ENCODE measurements at places on chromosomes 16 and 17.

DNA sequence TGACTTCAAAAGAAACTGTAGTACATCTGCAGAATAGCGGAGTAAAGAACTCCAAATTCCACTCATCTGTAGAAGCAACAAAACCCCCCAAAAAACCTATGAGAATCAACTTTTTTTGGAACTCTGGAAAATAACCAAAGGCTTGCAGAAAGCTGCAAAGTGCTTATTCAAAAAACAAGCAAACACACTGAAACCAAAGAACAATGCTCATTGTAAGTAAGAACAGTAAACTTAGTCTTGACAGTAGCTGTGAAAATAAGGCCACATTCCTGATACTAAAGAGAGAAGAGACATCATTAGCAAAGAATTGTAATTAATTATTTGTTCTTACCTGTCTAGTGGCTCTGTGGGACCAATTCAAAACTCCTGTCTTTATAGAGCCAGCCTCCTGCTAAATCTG, 534.3 kb upstream of the C16orf82 start:
- DNase-seq = no peak

DNA sequence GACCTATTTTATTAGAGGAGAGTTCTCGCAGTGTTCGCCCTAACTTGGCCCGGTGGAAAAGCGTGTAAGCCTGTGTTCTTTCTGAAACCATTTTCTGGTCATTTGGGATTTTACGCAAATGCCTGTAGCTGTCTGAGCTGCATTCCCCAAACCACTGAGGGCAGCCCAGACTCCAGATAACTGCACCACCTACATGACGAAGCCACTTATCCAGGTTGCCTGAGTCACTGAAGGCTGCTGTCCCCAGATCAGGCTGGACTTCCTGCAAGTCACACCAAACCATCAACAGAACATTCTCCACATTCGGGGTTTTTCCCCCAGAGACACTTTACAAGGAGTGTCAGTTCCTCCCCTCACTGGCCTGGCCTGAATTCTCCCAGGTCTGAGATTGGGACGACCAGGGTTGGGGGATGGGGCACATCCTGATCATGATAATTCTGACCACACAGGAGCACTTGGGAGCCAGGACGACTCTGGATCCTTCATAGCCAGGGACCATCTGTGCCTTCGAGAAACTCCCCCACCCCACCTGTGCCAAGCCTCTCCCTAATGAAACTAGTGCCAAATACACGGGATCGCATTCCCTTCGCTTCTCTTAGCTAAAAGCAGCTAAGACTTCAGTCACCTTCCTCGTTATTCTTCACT, 2.3 kb downstream of the RPRML start:
- DNase-seq = no peak

GRCh38 chr16:48501516-48502377, 108.2 kb downstream of the N4BP1 start:
- DNase-seq = no peak

GRCh38 chr17:79837888-79838521, 1.2 kb downstream of the CBX4 start:
- DNase-seq = peak; percentile 20

DNA sequence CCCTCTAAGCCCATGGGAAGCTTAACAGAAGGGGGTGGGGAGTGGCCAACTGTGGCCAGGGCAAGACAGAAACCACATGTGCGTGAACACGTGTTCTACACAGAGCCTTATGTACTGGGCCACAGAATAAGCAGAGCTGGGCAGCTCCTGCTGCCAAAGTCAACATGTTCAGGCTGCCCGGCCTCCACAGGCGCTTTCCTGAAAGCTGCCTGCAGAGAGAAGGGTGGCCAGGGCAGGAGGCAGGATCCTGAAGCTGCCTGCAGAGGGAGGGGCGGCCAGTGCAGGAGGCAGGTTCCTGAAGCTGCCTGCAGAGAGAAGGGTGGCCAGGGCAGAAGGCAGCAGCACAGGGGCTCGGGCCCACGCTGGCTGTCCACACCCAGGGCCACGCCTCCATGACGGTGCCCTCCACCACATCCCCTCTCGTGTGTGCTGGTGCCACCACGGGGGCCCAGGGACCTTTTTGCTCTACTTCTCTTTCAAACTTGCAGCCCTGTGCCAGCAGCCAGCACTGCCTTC, 79.5 kb downstream of the ANKRD11 start:
- DNase-seq = no peak

GRCh38 chr16:3767333-3767986, 50.1 kb upstream of the TRAP1 start:
- no peak for DNase-seq

GRCh38 chr17:44203731-44204440, 4.2 kb upstream of the ATXN7L3 start:
- DNase-seq = no peak

- DNase-seq = no peak
Measured at GRCh38 chr17:57874434-57875289, 24.8 kb upstream of the MRPS23 start.

DNA sequence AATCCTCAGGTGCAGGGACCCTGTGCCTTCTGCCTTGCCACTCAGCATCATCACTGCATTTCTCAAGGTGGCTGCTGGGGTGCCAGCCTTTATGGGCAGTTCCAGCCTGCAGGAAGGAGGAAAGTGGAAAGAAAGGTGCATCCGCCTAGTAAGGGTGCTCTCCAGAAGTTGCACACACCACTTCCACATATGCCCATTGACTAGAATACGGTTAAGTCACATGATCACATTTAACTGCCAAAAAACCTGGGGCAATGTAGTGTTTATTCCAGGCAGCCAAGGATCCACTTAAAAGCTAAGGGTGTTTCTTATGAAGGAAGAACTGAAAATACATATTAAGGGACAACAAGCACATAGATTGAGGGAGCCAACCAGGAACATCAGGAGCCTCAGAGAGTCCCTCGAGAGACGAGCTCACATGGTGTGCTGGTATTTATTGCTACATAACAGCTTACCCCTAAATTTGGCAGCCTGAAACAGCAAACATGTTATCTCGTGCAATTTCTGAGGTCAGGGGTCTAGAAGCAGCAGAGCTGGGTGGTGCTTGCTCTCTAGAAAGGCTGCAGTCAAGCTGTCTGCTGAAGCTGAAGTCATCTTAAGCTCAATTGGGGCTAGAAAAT, 52.0 kb upstream of the MMP2 start:
- DNase-seq = no peak

DNA sequence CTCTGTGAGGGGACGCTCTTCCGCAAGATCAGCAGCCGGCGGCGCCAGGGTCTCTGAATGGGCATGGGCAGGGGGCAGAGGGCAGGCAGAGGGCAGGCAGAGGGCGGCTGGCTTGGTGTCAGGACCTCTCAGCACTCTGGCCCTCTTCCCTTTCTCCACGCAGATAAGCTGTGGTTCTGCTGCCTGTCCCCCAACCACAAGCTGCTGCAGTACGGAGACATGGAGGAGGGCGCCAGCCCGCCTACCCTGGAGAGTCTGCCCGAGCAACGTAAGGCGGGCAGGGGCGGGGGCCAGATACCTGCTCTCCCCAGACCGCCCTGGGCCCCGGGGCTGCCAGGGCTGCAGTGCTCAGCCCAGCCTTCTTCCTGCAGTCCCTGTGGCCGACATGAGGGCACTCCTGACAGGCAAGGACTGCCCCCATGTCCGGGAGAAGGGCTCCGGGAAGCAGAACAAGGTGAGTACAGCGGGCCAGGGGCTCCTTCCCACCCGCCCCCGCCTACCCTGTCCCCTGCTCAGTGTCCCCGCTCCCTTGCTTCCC, 4.1 kb downstream of the ELMO3 start:
- no peak for DNase-seq

- DNase-seq = no peak
Measured at GRCh38 chr16:4552541-4552940, 3.6 kb upstream of the C16orf96 start.

- no peak for DNase-seq
Measured at GRCh38 chr16:1019231-1020090, 37.9 kb downstream of the SOX8 start.

- DNase-seq = no peak
Measured at GRCh38 chr16:82943371-82943770, 316.6 kb downstream of the CDH13 start.

- no peak for DNase-seq
Measured at GRCh38 chr16:30948667-30949649, at the start of gene ORAI3. Gene ORAI3, plus strand, starts transcription at chr16:30949068. Its CDS starts 222 bp downstream, at chr16:30949290.

GRCh38 chr16:8887952-8888560, 5.9 kb downstream of the LITAFD start:
- DNase-seq = no peak

DNA sequence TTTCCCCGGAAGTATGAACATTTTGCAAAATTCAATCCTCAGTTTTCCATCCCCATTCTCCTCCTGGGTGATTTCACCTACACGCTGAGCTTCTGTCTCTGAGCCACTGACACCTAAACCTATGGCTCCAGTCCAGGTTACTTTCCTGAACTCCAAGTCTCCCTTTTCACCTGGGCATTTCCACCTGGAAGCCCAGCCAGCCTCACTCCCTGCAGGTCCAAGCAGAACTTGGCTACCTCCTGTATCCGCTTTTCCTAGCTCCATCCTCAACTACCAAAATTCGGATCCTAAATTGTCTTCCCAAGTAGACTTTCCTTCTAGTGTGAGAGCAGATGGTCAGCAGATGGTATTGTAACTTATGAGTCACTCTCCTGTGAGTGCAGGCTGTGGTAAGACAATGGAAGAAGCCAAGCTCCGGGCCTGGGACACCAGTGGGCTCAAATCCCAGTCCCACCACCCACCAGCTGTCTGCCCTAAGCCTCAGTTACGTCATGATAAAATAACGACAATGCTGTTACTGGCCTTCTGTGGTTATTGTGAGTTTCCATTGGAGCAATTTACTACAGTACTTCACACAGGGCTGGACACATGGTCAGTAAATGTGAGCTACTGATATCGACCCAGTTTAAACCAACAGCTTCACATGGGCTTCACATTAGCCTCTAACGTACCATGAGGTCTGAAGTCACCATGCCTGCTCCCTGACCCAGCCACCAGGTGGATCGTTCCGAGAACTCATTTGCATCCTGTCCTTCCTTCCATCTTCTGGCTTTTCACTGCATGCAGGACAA, 33.3 kb downstream of the PECAM1 start:
- DNase-seq = no peak

GRCh38 chr17:82838386-82839063, 1.3 kb downstream of the ZNF750 start:
- DNase-seq = no peak

Data from T-helper 9 cell (primary cell).